ENCODE measurements at places on chromosomes 2 and 18.

GRCh38 chr2:141927536-141927935 lies 203.3 kb downstream of the LRP1B start:
- no peak for DNase-seq

DNA sequence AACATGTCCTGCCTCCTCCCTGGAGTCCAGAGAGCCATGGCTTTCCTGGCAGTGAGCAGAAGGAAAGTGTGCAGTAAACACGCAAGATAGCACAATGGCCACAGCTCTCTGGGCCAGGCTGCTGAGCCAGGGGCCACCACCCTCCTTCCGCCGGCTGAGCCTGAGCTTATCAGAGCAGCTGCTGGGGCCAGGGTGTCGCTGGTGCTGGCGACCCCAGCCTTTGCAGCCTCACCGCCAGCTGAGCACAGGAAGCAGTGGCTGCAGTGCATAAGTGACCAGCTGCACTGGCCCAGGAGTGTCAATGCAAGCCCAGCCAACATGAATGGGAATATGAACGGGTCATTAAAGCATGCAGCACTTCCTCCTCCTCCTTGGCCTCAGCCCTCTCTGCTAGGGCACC lies 172.0 kb downstream of the ZFP36L2 start:
- DNase-seq, result no peak

DNA sequence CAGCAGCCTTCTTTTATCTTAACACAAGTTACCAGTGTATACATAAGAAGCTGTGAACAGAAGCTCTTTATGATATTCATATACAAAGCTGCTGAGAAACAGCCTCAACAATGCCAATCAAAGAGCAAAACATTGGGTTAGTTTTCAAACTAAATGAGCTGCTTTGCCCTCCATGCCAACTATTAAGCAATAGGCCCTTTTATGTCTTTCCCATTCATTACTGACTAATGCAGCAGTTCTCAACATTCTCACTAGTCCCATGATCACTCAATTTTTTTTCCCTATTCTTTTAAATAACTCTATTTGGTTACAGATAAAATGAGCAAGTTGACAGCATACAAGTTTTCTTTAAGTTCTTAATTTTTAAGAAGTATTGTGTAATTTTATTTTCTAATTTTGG lies 57.9 kb upstream of the FRZB start:
- DNase-seq, result no peak

GRCh38 chr2:236628256-236628901 lies 58.8 kb downstream of the ACKR3 start:
- DNase-seq, result no peak

DNA sequence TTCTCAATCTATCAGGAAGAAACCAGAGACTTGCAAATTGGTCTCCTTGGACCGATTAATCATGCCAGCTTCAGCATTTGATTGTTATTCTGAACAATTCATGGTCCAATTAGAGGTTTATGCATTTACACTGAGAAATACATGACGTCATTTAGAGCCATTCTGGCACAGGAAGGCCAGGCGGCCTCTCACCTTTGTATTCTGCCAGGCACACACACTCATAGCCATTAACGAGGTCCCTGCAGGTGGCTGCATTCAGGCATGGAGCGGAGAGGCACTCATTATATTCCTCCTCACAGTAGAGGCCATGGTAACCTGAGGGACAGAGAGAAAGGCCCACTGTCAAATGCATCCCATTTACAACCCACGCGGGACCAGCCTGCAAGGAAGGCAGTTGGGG lies 146.8 kb upstream of the PID1 start:
- DNase-seq, result no peak

DNA sequence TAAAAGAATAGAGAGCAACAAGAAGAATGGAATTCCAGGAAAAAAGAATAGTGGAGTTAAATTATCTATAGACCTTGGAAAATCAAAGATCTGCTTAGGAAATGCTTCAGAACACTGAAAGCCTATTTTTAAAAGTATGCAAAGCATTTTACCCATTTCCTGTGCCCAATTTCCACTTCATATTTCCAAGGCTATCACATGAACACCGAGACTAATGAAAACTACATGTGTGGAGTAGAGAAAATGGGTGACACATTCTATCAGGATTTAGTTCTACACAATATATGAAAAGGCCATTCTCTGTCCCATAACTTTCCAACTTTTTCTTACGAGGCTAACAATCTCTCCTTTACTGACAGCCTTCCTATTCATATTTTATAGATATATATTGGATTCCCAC lies 279.4 kb downstream of the CCDC178 start:
- no peak for DNase-seq

- DNase-seq, result no peak
Observed at GRCh38 chr2:109177635-109178034, 48.6 kb downstream of the SH3RF3 start.

GRCh38 chr2:138319616-138320015 lies 182.0 kb upstream of the SPOPL start:
- no peak for DNase-seq

DNA sequence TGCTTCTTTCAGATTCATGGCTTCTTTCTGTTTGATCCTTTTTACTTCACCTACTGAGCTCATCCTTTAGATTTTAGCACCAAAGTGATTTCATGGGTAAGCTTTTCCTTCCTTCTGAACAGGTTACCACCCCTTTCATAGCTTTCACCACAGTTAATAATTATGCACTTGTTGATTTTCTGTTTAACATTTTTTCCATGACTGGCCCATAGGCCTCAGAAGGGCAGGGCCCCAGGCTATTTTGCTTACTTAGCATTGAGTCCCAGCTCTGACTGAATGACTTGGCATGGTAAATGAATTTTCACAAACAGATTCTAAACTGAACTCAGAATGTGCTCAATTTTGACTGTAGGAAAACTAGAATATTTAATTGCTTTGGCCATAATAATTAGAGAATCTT lies 177.0 kb downstream of the GCA start:
- no peak for DNase-seq

DNA sequence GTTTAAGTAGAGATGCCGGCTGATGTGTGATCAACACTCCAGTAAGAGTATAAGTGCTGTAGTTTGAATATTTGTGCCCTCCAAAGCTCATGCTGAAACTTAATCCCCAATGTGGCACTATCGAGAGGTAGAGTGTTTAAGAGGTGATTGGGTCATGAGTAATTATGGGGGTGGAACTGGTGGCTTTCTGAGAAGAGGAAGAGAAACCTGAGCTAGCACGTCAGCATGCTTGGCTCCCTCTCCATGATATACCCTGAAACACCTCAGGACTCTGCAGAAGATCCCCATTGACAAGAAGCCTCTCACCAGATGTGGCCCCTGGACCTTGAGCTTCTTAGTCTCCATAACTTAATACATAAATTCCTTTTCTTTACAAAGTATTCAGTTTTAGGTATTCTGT lies 584.8 kb downstream of the TSN start:
- peak; percentile 29 for DNase-seq

GRCh38 chr2:225584796-225585195 lies 185.3 kb downstream of the NYAP2 start:
- no peak for DNase-seq

DNA sequence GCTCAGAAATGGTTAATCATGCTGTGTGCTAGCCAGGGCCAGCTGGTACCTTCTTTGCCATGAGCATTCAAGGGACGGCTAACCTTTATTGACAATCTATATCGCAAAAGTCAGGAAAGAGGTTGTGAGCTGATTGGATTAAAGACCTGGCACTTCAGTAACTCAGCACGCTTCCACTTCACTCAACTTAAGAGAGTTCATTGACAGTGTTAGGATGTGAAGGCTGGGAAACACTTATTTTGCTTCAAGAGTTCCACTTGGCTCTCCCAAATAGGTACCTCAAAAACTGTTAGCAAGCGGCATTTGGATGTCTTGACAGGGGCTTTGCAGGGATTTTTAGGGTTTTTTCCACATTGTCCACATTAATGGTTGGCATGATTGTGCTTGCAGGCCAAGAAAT lies 25.1 kb upstream of the TXNDC2 start:
- no peak for DNase-seq

DNA sequence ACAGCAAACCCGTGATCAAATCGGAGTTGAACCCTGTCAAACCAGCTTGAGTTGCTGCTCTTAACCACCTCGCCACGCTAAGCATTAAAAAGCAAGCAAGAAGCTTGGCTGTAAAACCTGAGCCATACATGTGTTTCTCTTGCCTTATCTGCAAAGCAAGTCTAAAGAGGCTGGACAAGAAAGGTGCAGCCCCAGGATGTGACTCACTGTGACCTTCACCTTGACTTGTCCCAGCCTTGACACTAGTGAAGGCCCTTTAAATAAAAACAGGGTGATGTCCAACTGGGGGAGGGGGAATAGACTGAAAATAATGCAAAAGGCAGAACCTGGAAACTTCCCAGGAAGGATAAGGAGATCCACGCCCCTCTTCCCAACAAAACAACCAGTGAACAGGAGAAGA lies 127.6 kb upstream of the NPAS2 start:
- DNase-seq, result no peak

DNA sequence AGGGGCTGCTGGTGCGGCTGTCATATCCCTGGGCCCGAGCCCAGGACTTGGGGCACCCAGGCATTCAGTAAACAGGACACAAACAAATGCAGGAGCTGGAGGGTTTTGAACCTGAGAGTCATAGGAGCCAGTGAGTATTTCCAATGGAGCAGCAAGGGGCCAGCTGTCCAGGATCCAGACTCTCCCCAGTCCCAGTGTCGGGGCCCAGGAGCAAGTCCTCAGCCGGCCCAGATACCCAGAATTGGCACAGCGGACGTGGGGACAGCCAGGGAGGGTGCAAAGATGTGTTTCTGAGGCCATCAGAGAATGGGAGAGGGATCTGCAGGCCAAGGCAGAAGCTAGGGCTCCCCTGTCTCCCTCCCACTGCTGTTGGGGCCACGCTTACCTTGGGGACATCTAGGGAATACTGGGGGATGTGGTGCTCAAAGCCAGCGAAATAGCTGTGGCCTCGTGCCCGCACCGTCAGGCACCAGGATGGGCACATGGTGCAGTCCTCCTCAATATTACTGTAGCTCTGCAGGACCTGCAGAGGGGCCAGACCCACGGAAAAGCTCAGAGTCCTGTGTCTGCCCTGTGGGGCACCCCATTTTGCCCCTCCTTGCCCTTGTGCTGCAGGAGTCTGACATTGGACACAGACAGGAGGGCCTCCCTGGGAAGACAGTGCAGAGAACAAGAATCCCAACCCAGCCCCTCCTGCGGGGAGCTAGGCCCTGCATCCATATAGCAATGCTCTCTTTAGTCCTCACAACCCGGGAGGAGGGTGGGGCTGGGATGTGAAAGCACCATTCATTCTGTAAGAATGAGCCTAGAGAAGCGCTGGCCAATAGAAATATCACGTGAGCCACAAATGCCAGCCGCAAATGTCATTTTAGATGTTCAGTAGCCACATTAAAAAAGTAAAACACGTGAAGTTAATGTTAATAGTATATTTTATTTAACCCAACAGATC lies 15.4 kb downstream of the CFAP65 start:
- no peak for DNase-seq

DNA sequence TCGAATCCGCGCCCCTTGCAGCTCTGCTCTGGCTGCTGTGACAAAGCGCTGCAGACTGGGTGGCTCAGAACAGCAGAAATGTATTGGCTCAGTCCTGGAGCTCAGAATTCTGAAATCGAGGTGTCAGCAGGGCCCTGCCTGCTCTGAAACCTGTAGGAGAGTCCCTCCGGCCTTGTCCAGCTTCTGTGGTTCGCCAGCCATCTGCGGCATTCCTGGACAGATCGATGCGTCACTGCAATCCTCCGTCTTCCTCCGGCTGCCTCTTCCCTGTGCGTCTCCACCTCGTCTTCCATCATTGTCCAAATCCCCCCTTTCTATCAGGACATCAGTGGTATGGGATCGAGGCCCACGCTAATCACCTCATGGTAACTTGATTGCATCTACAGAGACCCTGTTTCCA lies 115.2 kb downstream of the RNF144A start:
- DNase-seq, result no peak

GRCh38 chr18:5842653-5843052 lies 52.7 kb downstream of the TMEM200C start:
- no peak for DNase-seq

DNA sequence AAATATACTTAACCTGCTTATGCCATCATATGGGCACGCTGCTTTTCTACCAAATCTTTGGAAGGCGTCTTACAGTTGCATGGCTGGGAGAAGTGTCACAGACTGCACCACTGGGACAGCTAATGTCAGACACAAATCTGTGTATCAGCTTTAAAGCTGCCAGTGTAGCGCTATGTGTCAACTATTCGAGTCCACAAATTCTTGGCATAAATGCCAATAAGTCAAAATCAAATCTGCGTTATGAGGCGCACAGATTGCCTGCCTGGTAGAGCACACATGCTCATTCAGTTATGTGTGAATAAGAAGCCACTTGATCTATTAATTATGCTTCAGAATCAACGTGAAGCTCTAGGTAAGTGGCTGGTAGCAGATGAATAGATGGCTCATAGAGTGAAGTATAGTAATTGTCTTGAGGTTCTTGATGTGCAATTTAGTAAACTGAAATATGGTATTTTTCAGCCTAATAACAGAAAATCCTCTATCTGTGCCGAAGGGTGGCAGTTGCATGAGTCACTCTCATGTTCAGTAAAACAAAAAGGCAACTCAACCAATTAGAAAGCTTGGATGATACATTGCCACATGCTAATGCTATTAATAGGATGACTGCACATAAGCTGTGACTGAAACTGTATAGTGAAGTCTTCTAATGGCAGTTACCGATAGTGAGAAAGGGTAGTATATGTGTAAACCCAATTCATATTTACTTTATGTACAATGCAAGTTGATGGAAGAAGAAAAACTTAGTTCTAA lies 52.0 kb downstream of the DCC start:
- no peak for DNase-seq

GRCh38 chr2:27099334-27099955 lies 12.9 kb downstream of the KHK start:
- DNase-seq, result no peak

GRCh38 chr2:158291544-158292180 lies 164.9 kb downstream of the CCDC148 start:
- DNase-seq, result no peak

DNA sequence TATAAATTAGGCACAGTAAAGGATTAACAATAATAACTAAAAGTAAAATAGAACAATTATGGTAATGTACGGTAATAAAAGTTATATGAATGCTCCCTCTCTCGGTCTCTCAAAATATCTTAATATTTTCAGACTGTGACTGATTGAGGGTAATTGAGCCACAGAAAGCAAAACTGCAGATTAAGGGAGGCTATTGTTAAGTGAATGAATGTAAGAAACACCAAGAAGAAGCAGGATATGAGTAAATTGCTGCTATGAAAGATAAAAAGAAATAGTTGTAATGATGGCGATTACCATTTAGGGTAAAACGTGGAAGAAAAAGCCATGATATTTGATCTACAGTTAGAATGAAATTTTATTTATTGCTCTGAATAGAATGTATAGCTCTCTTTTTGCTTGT lies 24.1 kb downstream of the GULP1 start:
- DNase-seq, result no peak

DNA sequence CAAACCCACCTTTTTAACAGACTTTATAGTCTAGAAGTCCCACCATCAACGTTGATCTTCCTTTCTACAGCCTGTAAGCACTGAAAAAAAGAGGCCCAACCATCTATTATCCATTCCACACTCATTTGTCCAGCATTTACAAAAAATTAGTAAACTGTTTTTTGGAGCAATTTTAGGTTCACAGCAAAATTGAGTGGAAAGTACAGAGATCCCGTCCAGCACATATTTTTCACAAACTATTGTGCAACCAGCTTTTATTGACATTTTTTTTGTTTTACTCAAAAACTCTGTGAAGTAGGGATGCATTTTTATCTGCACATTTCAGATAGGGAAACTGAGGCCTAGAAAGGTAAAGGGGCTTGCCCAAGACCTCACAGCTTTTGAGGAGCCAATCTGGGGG lies 68.6 kb downstream of the TNP1 start:
- no peak for DNase-seq

- DNase-seq, result no peak
Observed at GRCh38 chr2:84838434-84839145, 42.3 kb downstream of the TRABD2A start.

- no peak for DNase-seq
Observed at GRCh38 chr2:103288696-103289095, 526.9 kb downstream of the TMEM182 start.

Measured in GM10248 (cell line).